Right renal pelvis (tissue), 4 donors: ENCODE measurements at places on chromosomes 7 and 10.

DNA sequence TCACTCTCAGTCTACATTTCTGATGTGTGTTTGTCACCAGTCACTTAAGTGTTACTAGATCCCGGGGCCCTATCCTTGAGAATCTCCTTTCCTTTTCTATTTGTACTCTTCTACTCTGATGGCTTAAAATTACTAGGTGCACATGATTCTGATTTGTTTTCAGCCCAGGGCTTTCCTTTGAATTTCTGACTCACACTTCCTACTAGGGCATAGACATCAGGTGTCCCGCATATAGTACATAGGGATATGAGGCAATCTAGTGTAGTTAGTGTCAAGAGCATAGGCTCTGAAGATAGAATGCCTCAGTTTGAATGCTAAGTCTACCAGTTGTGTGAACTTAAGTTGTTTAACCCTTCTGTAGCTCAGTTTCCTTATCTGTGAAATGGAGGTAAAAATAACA is 49.4 kb upstream of the LRRN3 start:
- no peak for DNase-seq

DNA sequence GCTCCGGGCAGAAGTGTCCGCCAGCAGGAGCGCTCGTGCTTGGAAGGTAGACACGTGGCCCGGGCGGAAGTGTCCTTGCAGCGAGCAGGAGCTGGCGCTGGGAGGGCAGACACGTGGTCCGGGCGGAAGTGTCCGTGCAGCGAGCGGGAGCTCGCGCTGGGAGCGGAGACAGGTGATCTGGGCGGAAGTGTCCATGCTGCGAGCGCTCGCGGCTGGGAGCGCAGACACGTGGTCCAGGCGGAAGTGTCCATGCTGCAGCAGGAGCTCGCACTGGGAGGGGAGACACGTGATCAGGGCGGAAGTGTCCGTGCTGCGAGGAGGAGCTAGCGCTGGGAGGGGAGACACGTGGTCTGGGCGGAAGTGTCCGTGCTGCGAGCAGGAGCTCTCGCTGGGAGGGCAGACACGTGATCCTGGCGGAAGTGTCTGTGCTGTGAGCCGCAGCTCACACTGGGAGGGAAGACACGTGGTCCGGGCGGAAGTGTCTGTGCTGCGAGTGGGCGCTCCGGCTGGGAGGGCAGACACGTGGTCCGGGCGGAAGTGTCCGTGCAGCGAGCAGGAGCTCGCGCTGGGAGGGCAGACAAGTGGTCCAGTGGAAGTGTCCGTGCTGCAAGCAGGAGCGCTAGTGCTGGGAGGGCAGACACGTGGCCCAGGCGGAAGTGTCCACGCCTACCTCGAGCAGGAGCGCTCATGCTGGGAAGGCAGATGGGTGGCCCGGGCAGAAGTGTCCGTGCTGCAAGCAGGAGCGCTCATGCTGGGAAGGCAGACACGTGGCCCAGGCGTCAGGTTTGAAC is 41.1 kb upstream of the PRKAR1B start:
- DNase-seq = no peak

DNA sequence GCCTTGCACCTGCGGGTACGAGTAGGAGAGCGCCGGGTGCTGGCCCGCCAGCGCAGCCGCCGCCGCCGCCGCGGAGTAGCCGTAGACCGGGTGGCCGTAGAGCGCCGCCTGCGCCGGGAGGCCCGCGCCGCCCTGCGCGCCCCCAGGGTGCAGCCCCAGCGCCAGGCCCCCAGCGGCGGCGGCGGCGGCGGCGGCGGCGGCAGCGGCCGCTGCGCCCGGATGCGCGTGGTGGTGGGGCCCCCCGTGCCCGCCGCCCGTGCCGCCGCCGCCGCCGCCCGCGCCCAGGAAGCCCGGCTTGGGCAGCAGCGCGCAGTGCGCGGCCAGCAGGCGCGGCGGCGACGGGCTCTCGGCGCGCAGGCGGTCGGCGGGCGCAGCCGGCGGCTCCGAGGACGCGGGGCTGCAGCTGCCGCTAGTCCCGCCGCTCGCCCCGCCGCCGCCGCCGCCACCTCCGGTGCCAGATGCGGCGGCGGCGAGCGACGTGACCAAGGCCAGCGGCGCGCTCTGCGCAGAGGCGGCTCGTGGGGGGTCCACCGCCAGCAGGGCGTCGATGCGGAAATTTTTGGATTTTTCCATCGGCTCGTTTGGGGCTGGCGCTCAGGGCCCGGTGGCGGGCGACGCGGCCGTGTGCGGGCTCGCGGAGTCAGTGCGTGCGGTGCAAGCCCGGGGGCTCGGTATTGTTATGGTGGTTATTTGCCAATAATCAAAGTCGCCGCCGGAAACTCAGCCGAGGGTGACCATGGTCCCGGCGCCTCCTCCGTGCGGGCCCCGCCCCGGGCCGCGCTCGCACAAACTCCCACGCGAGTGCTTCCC is 480 bp downstream of the MNX1 start:
- DNase-seq = no peak

- DNase-seq = no peak
Observed at GRCh38 chr10:11011436-11011835, 6.2 kb upstream of the CELF2 start.

- DNase-seq = no peak
Observed at GRCh38 chr7:147999962-148000361, 590.6 kb upstream of the C7orf33 start.

GRCh38 chr7:98056580-98056979 is 50.1 kb upstream of the LMTK2 start:
- no peak for DNase-seq

GRCh38 chr7:45509222-45509621 is 64.9 kb upstream of the ADCY1 start:
- DNase-seq = no peak

DNA sequence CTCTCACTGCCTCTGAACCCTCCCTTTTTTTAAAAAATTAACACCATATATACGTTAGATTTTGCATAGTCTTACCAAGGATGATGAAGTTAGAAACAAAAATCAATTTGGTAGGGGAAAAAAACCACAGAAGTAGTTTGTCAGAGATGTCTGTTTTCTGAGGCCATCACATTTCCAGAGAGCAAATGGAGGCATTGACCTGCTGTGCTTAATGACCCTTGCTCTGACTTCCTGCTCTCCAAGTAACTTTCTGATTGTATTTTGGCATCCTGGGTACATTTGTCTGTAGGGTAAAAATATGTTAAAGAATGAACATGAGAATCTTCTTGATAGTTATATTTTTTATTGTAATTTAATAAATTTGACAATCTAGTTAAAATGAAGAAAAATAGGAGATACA is 140.2 kb downstream of the LCOR start:
- DNase-seq = no peak

GRCh38 chr7:33444511-33444910 is 315.1 kb downstream of the BBS9 start:
- peak; percentile 18 for DNase-seq

DNA sequence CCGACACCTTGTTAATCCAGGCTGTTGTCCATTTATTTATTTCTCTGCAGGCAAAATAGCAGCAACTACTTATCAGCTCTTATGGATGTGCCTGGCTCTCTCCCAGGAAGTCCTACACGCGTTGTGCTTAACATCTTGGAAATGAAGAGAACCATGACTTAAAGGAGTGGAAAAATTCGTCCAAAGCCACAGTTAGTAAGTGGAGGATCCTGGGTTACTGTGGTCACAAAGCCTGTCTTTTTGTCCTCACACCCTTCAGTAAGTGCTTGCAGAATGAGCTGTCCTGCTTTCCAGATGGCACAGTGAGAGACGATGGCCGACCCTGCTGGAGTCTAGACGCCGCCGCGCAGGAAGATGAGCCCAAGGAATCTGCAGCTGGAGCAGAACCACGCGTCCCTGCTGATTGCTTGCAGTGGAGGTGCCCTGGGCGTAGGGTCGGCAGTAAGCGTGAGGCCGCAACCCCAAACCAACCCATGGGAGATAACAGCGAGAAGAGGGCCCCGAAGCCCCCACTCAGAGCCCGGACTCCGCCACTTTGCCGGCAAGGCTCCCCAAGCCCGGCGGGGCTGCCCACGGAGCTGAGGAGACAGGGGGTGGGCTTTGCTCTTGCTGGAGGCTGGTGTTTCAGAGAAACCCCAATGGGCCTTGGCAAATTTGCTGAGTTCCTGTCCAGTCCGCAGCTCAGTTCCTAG is 178.6 kb downstream of the CXCL12 start:
- DNase-seq = no peak

DNA sequence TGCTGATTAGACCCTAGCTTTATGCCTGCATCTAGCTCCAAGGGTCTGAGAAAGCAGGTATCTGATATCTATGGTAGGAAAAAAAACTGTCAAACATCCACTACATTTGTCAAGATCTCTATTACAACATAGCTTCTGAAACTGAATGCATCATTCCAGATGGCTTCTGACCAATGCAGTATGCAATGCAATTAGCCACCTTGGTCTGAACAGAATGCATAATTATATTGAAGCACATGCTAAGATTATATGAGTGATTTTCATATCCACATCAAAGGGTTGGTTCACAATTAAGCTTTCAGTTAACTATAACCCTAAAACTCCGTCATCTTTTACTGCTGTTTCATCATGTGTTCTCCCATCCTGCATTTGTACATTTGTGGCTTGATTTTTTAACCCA is 271.4 kb downstream of the POLR1F start:
- no peak for DNase-seq

GRCh38 chr10:1177936-1178335 is 121.8 kb downstream of the WDR37 start:
- no peak for DNase-seq

DNA sequence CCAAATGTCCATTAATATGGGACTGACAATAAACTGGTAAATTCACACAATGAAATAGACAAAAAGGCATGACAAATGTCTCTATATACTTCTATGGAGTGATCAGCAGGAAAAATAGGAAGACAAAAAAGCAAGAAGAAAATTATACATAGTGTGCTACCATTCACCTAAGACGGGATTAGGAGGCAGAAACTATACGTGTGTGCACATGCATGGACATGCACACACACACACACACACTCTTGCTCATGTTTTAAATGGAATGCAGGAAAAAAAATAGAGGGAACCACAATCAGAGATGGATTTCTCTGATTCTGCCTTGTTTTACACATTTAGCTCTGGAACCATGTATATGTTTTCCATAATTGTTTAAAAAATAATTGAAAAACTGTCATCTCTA is 119.0 kb downstream of the ZFAND4 start:
- DNase-seq = no peak

GRCh38 chr7:132152131-132152889 is 424.0 kb downstream of the PLXNA4 start:
- DNase-seq = no peak

DNA sequence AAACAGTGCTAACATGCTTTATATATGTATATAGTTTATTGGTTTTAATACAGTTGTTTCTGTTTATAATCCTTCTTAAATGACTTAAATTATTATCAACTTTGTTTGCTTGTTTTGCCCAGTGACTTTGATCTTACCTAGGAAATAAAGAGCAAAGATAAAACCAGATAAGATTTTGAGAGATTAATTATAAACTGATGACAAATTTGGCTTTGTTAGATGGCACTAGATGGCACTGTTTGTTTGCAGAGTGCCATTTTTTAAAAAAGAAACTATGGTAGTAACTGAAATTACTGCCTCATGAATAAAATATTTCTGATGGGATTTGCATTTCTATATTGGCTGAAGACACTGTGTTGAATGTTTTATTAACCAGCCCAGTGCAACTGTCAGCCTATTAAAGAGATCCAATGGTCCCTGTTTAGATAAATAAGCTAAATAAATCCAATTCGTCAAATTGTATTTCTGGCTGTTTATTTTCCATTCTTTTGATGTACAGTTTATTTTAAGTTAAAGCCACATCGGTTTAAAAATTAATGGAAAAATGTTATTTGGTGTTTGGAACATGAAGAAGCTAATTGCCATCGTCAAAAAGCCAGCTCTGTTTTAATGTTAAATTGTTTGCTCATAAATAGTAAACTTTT is 28.7 kb downstream of the VTI1A start:
- DNase-seq = no peak

GRCh38 chr10:7085913-7086589 is 324.8 kb downstream of the SFMBT2 start:
- peak; percentile 39 for DNase-seq

DNA sequence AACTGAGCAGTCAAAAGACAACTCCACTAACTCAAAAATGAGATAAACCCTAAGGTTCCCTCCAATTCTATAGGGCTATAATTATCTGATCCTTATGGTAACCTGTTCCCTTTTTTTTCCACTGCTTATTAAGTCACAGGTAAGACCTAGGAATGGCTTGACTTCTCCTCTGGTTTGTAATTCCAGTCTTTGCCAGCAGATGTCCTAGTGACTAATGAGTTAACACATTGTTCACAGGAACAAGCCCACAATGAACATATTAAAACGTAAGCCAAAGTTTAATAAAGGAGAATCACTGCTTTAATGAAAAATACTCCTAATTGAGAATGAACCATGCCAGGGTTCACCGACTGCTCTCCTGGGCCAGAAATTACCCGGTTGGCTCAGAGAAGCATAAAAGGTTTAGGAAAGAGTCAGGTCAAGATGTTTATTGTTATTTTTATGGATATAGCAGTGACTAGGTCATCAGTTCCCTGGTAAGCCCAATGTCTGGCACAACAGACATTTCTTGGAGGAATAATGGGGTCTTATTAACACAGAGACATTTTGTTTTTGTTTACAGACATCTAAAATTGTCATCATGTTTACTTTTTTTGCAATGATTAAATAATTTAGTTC is 120.1 kb downstream of the ELAPOR2 start:
- peak; percentile 37 for DNase-seq

GRCh38 chr7:38660427-38661099 is 29.4 kb upstream of the AMPH start:
- no peak for DNase-seq

DNA sequence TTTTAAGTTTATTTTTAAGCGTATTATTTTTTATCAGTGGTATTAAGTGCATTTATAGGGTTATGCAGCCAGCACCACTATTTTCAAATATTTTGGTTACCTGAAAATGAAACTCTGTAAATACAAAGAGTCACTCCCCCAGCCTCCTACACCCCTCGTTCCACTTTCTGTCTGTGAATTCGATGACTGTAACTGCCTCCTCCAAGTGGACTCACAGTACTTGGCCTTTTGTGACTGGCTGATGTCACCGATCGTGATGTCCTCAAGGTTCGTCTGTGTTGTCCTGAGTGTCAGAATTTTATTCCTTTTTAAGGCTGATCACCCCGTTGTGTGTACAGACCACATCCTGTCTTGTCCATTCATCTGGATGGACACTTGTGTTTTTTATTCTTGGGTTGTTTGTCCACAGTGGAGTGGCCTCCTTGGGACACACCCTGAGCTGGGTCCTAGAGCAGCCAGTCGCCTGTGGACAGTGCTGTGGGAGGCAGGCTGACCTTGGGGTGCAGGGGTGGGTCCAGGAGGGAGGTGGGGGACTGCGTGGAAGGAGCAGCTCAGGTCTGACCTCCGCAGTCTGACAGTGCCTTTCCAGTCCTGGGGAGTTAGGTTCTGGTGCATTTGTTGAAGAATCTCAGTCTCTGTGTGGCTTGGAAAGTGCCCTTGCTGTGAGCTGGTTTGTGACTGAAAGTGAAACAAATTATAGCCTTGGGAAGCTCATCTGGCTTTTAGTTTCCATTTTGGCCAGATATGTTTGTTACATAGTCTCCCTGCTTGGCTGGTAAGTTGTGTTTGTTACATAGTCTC is 6.9 kb downstream of the MTG1 start:
- no peak for DNase-seq

- DNase-seq = peak; percentile 4
Observed at GRCh38 chr10:84329196-84329611, 815 bp downstream of the CCSER2 start.
